ENCODE measurements at places on chromosomes 3 and 15.

- peak; percentile 95 for DNase-seq
Observed at GRCh38 chr15:81091889-81092558, 42.0 kb upstream of the CFAP161 start.

GRCh38 chr3:189635339-189635738, 4.2 kb downstream of the TP63 start:
- no peak for DNase-seq

GRCh38 chr3:60990442-60990730, 260.9 kb downstream of the FHIT start:
- DNase-seq = no peak

DNA sequence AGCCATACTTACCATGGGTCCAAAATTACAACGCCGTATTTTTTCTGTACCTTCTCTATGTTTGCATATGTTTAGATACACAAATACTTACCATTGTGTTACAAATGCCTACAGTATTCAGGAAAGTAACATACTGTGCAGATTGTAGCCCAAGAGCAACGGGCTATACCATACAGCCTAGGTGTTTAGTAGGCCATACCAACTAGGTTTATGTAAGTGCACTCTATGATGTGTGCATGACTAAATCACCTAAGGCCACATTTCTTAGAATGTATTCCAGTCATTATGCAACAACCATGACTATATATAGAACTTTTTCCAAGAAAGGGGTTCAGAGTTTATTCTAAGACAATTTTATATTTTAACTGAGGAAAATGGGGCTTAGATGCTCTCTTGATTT, 411.7 kb downstream of the MAGI1 start:
- peak; percentile 31 for DNase-seq

- DNase-seq = peak; percentile 91
Observed at GRCh38 chr3:37935756-37936666, 54.6 kb upstream of the VILL start.

DNA sequence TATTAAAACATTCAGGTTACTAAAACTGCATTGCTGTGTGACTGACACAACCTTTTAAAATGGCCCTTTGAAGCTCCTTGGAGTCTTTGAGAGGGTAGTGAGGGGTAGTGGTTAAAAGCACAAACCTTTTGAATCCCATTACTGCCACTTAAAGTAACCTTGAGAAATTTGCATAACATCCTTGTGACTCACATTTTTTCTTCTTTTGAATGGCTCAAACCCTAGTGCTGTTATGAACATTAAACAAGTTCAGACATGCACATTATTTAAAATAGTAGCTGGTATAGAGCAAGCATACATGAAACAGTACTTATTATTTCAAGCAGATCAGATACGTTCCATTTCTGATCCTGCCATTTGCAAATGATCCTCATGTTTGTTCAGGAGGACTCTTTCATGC, 3.7 kb upstream of the CLDN1 start:
- peak; percentile 61 for DNase-seq

GRCh38 chr3:21435871-21436270, 315.1 kb downstream of the ZNF385D start:
- peak; percentile 94 for DNase-seq

DNA sequence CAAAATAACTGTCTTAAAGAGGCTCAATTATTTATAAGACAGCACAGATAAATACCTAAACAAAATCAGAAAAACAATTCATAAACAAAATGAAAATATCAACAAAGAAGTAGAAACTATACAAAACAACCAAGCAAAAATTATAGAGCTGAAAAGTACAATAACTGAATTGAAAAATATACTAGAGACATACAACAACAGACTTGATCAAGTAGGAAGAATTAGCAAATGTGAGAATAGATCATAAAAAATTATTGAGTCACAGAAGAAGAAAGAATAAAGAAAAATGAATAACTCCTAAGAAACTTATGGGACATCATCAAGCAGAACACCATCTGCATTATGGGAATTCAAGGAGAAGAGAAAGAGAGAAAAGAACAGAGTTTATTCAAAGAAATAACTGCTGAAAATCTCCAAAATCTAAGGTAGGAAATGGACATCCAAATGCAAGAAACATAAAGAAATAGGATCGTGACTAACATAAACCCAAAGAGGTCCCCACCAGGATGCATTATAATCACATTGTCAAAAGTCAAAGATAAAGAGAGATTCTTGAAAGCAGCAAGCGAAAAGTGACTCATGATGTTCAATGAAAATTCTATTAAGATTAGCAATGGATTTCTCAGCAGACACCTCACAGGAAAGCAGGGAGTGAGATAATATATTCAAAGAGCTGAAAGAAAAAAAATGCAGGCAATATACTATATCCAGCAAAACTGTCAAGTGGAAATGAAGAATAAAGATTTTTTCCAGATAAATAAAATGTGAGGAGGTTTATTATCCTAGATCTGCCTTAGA, 85.9 kb downstream of the DCLK3 start:
- DNase-seq = peak; percentile 35

DNA sequence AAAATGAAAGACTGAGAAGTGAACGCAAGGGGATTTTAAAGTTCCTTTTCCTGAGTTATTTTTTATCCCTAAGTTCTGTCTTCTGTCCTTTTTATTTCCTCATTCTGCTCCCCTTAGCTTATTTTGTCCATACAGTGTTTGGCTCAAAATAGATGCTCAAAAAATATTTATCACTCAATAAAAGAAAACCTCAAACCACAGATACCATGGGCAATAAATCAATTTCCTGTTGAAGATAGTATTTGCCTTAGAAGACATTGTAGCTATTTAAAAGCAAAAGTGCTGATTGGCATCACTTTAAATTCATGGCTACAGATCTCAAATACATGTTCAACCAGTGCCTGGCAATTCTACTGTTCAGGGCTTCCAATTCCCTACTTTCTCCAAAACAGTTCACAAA, 316.5 kb upstream of the ADAMTS9 start:
- no peak for DNase-seq

- DNase-seq = peak; percentile 76
Observed at GRCh38 chr3:46866720-46867549, 3.7 kb upstream of the MYL3 start.

DNA sequence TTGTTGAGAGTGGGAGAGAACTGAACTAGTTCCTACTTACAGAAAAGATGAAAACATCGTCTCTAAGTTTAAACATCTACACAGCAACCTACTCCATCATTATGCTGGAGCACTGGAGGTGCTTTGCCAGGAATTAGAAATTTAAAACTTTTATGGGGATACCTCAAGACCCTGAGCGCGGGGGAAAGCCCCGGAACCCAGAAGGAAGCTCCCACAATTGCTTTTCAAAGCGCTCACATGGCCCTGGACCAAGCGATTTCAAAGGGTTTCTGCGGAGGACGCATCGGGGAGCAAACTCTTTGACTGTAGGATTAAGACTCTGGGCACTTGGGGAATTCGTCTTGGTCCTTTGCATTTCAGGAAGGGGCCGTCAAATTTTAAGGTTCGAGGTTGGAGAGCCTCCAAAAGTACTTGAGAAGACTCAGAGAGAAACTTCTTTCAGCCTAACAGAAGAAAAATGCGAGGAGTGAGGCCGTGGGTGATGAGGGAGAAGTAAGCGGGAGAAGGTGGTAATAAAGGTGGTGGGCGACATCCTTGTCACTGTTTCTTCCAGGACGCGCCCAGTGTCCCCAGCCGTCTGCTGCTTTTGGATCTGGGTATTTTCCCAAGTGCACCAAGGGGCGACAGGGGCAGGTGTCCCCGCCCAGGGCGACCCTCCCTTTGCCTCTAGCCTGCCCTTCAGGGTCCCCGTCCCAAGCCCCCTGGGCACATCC, 591 bp downstream of the PROK2 start:
- peak; percentile 5 for DNase-seq

DNA sequence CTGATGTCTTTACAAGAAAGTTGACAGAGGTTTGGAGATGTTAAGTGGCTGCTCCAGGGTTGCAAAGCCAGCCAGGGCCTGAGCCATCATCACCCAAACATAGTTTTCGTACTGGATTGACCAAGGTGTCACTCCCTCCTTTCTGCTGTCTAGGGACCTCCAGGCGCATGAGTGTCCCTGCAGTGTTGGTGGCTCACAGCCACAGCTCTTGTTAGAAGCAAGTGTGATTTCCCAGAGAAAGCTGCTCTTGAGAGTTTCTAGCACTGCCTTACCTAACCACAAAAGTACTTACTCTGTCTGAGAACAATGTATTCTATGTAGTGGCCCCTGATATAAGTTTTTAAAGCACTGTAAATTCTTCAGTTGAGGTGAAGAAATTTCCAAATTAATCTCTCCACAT, 144.1 kb downstream of the SOX2 start:
- DNase-seq = no peak

- no peak for DNase-seq
Observed at GRCh38 chr3:157429708-157430107, 6.9 kb upstream of the PTX3 start.

DNA sequence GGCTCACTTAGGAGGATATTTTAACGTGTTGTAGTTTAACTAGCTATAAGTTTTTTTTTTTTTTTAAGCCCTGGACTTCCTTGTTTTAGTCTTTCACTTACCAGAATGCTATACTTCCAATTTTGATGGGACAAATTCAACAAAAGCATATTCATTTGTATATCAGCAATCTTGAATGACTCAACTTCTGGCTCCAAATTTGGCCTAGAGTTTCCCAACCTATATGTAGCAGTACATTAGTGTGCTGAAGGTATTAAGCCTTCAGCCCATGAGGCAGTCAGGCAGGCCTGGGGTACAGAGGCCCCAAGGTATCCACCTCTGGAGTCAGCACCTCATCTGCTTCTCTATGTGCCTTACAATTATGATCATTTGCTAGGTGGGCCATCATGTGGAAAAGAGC, 5.9 kb downstream of the PBRM1 start:
- peak; percentile 61 for DNase-seq

GRCh38 chr3:148756311-148756710, 58.6 kb downstream of the AGTR1 start:
- DNase-seq = no peak

DNA sequence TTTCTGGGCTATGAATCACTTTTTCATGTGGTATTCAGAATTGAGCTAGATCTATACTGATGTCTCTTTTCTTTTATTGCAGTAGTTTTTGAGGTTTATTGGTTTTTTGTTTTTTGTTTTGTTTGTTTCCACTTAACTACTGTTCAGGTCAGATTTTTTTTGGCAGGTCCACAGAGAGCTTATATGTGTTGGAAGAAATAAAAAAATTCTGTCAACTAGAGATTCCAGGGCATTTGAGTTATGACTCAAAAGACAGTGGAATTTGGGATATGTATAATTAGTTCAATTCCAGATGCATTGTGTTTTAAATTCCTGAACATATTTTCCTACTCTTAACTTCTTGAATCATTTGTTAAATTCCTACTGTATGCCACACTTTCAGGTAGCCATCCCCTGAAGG, 727.2 kb downstream of the SI start:
- no peak for DNase-seq

DNA sequence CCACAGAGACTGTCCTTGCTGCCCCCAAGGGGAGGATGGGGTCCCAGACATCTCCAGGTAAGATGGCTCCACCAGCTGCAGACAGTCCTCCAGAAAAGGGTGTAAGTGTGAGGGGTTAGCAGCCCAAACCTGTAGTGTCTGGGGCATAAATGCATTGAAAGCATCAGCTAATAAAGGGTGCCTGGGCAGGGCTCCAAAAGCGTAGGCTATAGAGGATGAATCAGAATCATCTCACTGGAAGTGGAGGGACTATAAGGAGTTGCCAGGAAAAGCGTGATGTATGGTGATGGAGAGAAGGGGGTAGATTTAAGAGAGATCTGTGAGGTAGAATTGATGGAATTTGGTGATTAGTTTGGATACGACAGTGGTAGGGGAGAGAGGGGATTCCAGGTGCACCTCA, 79.9 kb upstream of the ONECUT1 start:
- DNase-seq = no peak

- DNase-seq = peak; percentile 36
Observed at GRCh38 chr3:193240850-193241706, at the start of gene PLAAT1. TSS of gene PLAAT1 (plus strand) at chr3:193241222. CDS start at chr3:193255651, 14,429 bp downstream.

DNA sequence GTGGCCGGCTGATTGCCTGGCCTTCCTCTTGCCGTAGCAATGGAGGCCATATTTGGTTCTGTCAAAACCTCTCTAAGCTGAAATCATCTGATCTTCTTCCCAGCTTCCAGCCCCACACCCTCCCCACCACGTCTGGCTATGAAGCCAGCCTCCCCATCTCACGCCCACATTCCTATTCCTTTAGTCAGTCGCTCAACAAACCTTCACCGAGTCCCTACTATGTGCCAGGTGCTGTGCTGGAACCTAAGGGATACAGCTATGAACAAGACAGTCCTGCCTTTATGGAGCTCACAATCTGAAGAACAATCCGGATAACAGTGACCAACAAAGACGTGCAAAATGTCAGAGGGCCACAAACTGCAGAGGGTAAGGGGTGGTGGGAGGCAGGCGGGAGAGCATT, 31.9 kb upstream of the SMAD6 start:
- DNase-seq = no peak

DNA sequence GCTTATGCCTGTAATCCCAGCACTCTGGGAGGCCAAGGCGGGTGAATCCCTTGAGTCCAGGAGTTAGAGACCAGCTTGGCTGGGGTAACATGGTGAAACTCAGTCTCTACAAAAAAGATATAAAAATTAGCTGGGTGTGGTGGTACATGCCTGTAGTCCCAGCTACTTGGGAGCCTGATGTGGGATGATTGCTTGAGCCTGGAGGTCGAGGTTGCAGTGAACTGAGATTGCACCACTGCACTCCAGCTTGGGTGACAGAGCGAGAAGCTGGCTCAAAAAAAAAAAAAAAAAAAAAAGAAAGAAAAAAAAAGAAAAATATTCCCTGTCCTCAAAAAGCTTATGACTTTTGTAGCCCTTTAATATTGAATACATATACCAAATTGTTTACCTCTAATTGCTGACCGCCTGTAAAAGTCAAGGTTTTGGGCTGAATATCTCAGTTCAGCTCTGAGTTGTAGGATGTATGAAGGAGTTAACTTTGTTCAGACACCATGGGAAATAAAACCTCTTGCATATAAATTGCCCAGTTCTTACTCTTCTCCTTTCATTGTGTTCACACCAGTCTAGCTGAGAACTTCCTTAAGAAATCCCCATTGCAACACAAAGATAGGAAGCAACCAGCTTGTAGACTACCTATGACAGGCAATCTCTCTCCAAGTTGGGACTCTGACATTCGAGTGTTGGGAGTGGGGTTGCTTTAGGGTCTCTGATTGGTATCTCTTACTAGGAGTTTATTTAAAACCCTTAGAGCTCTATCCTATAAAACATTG, 97.6 kb upstream of the RASGRP1 start:
- DNase-seq = no peak

DNA sequence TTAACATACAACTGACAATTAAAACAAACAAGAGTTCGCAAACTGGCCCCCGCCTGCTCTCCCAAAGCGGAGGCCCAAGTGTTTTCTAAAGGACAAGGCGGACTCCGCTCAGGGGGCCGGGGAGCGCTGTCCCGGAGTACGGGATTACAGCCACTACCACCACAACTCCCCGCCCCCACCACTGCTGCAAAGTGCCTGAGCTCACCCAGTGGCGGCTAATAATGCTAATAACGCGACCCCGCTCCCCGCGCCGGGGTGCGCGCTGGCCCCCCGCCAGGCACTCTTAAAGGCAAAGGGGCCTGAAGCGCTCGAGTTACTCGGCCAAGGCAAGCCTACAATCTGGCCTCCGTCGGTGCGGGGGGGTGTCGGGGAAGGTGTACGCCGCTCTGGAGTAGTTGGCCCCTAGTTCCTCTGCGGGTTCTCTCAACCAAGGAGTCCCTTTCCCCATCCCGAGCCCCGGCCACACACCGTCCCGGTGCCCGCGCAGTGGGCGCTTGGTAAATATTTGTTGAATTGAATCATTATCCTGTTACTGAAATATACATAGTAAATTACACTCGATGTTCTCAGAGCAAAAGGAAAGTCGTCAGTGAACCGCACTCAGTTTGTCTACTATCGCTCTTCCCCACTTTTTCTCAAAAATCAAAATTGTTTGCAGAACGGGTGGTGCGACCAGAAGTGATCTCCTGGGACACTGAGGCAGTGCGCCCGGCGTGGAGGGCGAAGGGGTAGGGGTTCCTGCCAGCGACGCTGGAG, 827 bp downstream of the WNT5A start:
- DNase-seq = peak; percentile 92
